ENCODE measurements at places on chromosomes 6 and 20. TPM values are rescaled to one million over a fixed set of nuclear protein-coding genes. Genes with fewer than 3 reads are reported as not detected.

DNA sequence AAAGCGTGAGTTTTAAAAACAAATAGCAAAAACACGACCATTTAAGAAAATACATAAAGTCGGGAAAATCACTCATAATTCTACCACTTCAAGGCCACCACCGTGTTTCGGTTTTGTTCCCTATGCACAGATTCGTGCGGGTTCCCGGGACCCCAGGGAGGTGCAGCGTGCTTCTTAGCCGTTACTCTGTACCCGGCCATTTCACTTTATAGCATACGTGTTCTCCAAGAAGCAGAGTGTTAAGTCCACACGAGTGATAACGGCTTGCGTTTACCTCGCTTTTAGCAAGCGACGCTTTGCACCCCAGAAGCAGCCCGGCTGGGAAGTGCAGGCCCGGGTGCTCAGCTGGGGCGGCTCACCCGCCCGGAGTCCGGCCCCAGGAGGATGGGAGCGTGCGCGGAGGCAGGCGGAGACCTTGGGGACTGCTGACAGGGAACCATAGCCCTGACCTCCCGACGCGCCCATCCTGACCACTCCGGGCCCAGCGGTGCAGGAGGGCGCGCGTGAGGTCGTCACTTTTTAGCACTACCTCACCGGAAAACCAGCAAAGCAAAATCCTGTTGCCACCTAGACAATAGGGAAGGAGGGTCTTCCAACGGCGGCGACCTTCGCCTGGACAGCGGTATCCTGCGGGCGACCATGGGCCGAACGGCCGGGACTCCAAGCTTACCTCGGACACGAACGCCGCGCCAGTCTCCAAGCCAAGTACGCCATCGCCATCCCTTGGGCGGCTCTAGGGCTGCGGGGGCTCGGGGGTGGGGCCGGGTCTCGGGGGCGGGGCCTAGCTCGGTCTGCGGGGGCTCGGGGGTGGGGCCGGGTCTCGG, at the start of gene ECI2:
Gene ECI2, minus strand, starts transcription at position 735 of the 824 bp plus-strand sequence. Its CDS starts 15 bp downstream, at position 720.
- peak; percentile 50 for DNase-seq

The TCP11 gene
- not detected for total RNA-seq

GRCh38 chr20:44324343-44324742, 12.5 kb upstream of the R3HDML start:
- no peak for DNase-seq

The DDO gene
- total RNA-seq, result 0.68 TPM

The BCL2L1 gene
- total RNA-seq, result 137 TPM
